Skeletal muscle cell (primary cell): ENCODE measurements at places on chromosomes 2 and 18.

GRCh38 chr18:58042826-58043490 lies 1.1 kb upstream of the NEDD4L start:
- DNase-seq = no peak

DNA sequence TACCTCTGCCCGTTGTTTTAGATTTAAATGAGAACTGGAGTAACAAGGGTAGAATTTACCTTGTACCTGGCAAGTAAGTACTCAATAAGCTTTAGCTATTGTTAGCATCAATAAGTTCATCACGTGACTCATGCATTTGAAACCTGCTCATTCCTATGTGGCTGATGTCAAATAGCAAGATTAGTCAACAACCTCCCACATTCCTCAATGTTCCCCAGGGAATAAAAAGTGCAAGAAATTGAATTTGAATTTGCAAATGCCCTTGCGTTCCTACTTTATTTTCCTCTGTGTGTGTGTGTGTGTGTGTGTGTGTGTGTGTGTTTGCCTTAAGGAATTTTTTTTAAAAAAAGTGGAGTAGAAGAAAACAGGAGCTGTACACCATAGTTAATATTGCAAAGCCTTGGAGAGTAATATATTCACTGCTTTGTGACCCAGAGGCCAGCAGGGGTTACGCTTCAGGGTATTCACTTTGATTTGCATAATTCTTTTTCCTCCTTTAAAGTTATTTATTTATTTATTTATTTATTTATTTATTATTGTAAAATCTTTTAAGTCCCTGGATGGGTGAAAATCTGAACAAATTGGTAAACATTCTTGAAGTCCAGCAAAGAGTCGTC lies 43.9 kb upstream of the DNAH7 start:
- DNase-seq = peak; percentile 91

DNA sequence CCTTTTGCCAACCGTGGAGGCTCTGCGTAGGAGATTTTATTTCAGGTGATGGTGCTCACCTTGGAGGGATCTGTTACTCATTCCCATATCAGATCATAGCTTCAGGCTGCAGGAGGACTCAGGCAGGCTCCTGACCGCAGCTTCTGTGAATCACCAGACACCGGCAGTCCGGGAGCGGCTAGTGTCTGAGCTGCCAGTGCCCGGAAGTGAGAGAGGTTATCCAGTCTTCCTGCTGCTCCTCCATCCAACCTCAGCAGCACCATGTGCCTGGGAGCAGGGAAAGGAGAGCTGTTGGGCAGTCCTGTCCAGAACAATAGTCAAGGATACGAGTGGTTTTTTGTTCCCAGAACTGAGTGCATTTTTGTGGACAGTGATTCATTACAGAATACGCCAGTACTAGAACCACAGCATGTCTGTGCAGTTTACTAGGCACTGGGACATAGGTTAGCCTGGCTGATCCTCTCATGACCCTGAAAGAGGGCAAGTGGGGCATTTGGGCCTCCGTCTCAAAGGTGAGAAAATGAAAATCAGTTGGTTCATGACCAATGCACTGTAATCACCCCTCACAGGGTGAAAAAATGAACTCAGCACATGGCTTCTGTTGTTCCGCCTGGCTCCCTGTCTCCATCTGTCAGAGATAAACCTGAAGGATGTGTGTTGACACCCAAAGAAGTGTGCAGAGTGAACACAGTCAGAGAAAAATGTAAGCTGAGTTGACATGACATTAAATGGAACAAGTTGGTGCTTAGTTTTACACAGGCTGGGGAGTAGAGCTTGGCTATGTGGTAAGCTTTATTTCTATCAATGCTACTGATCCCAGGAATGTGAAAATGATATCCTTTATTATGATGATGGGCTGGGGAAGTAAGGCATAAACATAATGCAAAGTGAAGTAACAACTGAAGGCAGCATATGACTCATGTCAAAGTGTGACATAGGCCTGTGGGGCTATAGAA lies 12.2 kb downstream of the FHOD3 start:
- DNase-seq = peak; percentile 99

DNA sequence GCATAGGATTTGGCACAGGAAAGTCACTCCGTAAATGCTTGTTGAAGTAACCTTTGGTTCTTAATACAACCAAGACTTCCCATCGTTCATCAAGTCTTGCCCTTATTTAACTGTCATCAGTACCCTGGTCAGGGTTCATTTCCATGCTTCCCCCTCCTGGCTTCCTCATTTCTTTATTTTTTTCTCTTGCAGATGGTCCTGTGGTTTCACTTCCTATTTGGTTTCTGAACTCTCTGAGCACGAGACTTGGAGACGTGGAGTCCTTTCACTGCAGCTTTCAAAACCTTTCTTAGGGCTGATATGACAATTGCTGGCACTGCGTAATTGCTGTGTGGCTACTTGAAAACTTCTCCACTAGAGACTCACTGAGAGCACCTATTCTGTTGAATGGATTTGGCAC lies 59.9 kb upstream of the PID1 start:
- no peak for DNase-seq

DNA sequence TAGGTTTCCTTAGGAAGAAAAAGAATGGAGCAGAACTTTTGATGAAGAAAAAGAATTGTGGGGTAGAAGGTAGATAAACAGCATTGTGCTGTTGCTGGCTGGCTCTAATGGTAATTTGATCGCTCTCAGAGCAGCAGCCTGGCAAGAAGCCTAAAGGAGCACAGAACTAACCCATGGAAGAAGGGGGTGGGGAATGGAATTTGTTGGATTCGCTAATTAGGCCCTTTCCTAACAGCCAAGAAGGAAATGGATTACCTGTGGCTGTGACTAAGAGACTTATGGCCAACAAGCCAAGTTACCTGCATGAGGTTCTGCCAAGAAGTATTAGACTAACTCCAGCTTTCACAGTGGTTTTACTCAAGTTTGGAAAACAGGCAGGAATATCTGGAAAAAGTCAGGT lies 210.6 kb downstream of the IKZF2 start:
- DNase-seq = no peak

GRCh38 chr2:176234156-176234555 lies 35.1 kb upstream of the MTX2 start:
- DNase-seq = no peak

GRCh38 chr2:82224301-82224940 lies 1919.9 kb upstream of the LRRTM1 start:
- no peak for DNase-seq

DNA sequence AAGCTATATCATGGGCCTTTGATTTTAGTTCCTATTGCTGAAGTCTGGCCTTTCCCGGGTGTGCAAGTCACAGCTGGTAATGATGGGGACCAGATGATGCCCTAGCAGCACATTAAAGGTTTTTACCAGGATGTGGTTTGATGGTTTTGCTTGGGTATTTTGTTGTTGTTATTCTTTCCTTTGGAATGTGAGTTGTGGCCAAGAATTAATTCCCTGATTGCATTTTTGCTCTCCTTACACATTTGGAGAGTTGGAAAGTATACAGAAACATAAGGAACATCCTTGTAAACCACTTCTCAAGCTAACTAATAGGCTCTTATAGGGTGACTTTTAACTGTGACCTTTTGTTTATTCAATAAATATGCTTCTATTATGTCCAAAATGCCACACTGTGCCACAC lies 154.1 kb upstream of the MMADHC start:
- DNase-seq = peak; percentile 76

- DNase-seq = no peak
These were observed 523.3 kb upstream of the SYT4 start for GRCh38 chr18:43800584-43800983.

DNA sequence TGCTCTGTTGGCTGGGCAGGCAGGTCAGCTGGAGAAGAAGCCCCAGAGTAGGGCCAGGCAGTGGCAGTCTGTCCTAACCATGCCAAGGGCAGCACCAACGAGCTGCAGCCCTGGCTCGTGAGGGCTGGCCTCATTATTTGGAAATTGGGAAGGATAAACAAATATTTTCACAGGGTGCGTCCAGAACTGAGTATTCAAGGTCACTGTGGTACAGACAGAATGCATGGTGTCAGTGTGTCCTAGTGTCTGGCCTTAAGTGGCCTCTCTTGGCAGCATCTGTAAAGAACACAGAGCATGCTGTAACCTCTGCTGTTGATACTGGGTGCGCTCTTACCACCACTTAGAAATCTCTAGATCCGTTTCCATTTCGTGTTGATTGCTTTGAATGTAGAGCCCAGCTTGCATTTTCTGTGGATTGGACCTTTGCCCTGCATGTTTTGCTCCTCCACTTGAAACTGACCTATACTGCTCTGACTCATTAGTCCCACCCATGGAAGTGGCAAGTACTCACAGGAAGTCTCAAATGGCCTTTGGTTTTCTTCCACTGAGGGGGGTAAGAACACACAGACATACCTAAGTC lies 88.2 kb downstream of the GREB1L start:
- DNase-seq = peak; percentile 4

GRCh38 chr2:217903859-217904613 lies 98.8 kb downstream of the TNS1 start:
- DNase-seq = no peak

GRCh38 chr2:189613650-189614420 lies 33.2 kb upstream of the SLC40A1 start:
- no peak for DNase-seq

GRCh38 chr2:74575320-74575719 lies 20.8 kb downstream of the DOK1 start:
- no peak for DNase-seq

GRCh38 chr2:20355131-20355530 lies 4.5 kb upstream of the PUM2 start:
- DNase-seq = no peak

DNA sequence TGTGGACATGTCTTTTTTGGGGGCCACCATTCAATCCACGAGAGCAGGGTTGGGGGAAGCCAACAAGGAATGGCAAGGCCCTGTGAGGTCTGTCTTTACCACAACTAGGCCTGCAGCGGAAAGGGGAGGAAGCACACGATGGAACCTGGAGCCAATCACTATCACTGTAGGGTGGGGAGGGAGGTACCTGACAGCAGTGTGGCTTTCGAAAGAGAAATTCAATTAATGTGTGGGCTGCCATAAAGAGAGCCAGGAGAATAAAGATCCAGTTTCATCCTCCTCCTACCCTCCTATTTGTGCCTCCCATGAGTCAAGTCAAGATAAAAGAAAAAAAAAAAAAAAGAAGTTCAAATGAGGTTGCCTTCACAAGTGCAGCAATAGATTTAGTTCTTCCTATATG lies 18.9 kb upstream of the RBMS1 start:
- DNase-seq = no peak

- no peak for DNase-seq
These were observed 68.1 kb downstream of the RMDN2 start for GRCh38 chr2:37993143-37993542.

DNA sequence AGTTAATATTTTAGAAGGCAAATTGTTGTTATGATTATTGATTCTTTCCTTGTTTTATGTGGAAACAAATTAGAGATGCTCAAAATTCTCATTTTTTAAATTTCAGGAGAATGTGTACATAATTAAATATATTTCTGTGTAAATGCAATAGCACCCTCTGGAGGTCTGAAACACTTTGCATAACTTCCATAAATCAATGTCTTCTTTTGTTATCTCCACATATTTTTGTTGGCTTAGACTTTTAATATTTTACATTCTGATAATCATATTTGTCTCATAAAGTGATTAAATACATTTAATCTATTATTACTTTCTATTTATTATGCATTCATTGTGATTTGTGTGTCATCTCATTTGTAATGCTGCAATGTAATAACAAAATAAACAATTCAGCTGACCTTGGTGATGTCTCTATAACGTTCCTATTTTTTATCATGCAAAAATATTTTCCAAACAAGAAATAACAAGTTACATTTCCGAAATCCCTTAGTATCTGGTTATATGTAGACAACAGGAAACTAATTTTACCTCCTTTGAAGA lies 201.8 kb upstream of the GALNT5 start:
- DNase-seq = no peak

GRCh38 chr2:10086950-10087349 lies 6.7 kb upstream of the CYS1 start:
- DNase-seq = no peak

DNA sequence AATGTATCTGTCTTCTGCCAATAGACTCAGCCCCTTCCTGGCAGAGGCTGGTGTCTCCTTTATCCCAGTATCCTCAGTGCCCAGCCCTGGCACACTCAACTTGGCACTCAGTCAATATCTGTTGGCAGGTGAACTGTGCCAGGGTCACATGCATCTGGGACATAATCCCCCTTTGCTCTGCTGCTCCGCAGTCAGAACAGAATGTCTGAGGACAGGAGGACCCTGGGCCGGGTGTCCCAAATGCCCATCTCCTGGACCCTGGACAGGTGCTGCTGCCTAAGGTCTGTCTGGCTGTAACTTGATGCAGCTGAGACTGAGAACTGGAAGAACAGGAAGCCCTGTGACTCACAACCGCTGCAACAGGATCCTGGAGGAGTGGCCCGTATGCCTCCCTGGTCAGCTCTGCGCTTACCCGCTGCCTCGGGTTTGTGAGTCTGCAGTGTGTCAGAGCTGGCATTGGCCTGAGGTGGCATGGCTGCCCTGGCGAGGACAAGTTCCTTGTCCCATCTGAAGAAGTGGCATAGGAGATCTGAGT lies 11.4 kb downstream of the HK2 start:
- DNase-seq = peak; percentile 68

DNA sequence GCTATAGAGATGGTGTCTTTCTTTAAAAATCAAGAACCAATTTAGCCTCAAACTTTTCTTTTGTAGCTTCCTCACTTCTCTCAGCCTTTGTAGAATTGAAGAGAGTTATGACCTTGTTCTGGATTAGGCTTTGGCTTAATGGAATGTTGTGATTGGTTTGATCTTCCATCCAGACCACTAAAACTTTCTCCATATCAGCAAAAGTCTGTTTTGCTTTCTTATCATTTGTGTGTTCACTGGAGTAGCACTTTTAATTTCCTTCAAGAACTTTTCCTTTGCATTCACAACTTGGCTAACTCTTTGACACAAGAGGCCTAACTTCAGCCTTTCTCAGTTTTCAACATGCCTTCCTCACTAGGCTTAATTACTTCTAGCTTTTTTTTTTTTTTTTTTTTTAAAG lies 193.1 kb downstream of the ACOXL start:
- no peak for DNase-seq

DNA sequence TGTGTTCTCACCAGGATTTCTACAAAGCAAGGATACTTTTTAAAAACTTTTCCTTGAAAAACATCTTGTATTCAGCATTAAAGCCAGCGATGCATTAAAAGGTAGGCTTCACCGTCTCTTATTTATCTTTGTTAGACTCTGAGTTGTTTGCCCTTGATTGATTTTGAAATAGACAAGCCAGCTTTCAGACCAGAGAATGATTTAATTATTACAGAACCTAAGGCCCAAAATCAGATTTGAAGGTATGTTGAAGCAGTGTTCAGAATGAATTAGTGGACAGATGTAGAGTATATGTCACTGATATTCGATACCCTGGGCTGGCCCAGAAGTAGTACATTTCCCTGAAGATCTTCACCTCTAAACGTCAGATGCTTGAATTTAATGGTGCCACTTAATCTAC lies 136.4 kb downstream of the THSD7B start:
- DNase-seq = no peak

DNA sequence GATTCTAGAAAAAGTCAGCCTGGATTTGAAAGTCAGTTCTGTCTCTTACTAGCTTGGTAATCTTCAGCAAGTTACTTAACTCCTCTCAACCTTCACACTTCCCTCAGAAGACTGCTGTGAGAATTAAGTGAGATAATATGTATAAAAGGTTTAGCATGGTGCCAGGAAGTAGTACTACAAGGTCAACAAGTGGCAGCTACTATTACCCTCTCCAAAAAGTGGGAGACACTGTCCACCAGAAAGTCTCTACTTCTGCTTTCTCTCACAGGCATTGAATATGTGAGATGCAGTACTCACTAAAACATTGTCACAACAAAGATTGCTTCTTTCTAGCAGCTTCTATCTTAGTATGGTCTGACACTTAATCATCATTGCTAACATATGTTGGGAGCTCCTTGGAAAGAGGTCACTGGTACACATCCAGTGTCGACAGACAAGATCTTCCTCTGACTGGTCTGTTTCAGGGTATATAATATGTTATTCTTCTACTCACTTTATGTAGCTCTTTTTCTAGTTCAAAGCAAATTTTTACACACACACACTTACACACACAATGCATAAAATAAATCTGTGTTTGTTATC lies 47.9 kb downstream of the DOCK10 start:
- DNase-seq = no peak
